Substantia nigra (tissue), 51 donors: ENCODE measurements at places on chromosomes 4 and X.

GRCh38 chr4:38062776-38063097 lies 102.5 kb downstream of the PTTG2 start:
- no peak for DNase-seq

DNA sequence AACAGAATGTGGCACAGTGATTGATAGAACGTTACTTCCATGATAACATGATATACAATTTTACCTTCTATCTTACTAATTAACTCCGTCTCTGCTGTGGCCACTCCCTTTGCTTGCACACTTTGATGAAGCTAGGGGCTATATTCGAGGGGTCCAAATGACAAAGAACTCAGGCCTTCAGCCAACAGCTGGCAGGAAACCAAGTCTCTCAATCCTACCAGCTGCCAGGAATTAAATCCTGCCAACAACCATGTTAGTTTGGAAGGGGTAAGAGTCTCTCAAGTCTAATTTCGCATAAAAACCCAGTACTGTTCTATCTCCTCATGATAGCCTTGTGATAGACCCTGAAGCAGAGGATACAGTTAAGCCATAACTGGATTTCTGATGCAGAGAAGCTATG lies 1122.9 kb upstream of the PCDH10 start:
- DNase-seq = no peak

DNA sequence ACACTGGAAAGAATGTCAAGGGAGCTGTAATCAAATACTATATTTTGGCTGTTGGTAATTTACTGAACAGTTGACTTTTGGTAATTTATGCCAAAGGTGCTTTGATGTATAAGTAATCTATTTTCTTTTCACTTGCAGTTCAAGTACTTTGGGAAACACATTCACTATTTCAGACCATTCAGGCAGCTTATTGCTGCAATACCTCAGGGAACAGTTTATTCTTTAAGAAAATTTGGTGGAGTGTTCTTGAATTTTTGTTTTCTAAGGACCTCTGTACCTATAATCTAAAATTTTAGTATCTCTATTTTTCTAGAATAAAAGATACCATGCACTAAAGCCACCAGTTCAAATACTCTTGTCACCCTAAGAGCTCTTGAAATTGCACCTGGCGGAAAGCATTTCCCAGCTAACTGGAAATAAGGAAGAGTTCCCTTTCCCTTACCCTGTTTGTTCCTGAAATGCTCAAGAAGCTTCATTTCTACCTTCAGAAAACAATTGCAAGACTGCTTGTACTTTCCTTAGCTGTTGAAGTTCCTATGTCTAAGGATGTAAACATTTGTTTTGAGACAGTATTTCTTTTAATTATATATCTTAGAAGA lies 633.5 kb upstream of the FAT1 start:
- no peak for DNase-seq

GRCh38 chrX:47723689-47724088 lies 64.7 kb upstream of the UXT start:
- no peak for DNase-seq

- no peak for DNase-seq
Measured at GRCh38 chrX:119539872-119540271, 25.3 kb downstream of the STEEP1 start.

DNA sequence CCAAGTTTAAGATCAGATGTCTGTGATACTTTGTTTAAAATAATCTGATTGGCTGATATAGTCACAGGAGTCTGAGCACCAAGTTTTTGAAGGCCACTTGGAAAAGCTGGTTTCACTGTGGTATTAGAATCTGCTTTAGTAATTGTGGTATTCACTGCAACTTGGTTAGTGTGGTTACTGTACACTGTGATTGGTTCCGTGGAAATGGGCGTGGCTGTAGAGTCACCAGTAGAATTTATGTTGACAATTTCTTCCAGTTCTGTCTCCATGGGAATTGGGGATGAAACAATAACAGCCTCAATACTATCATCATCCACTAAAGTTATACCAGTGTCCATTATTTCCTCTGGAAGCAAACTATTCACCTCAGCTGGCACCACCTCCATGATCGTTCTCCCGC lies 26.2 kb downstream of the LIN54 start:
- DNase-seq = no peak

DNA sequence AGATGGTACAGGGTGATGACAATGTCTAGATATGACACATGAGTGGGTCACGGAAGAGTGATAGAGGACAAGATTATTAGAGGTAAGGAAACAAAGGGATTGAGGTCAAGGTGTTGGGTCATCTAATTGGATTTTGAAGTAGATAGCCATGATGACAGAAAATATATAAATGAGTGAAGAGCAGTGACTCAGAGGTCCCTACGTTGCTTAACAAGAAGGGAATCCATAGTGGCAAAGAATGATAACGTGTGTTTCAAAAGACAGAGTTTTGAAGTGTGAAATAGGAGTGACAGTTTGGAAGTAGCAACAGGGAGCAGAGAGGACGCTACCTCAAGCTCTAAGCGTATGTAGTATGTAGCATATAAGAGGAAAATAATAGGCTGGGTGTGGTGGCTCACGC lies 22.2 kb upstream of the CAMK2D start:
- no peak for DNase-seq

GRCh38 chrX:108163333-108164082 lies 71.9 kb downstream of the ATG4A start:
- DNase-seq = no peak

DNA sequence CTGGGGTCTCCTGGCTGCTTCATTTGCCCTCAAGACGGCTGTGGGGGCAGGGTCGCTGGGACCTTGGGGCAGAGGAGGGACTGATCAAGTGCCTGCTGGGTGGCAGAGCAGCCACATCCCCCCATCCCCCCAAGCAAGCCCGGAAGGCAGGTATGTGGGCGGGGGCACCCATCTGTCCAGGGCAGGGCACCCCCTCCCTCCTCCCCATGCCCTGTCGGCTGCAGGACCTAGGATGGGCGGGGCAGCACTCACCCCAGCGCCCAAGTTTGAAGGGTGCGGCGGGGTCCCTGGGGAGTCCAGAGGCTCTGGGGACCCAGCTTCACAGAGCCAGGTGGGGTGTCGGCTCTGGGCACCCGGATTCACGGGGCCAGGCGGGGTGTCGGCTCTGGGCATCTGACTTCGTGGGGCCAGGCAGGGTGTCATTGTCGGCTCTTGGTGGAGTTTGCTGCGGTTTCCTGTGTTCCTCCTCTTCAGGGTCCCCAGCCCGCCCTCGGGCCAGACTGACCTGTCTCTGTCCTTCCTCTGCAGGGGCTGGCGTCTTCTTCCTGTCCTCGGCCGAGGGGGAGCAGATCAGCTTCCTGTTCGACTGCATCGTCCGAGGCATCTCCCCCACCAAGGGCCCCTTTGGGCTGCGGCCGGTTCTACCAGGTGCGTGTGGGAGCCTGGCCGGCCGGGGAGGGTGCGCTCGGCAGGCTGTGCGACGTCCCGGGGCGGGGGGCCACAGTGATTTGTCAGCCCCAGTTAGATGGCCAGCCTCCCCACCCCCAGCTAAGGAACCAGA lies 22.1 kb downstream of the DOK7 start:
- no peak for DNase-seq

DNA sequence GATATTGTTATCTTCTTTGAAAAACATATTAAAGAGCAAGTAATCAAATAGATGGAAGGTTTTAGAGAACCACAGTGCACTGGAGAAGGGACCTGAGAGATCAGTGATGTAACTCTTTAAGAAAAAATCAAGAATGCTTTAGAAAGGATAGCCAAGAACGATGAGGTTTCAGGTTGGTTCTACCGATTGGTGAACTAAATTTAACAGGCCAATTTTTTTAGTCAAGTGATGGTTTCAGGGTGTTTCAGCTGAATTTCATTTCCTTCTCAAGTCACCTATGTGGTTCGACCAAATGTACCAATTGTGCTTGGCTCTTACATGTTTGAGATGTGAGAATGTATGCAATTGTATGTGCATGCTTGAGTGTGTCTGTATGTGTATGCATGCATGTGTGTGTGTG lies 26.5 kb downstream of the HS3ST1 start:
- no peak for DNase-seq

GRCh38 chr4:26131711-26132110 lies 189.1 kb upstream of the RBPJ start:
- no peak for DNase-seq

GRCh38 chr4:90419124-90419711 lies 292.0 kb downstream of the CCSER1 start:
- no peak for DNase-seq

DNA sequence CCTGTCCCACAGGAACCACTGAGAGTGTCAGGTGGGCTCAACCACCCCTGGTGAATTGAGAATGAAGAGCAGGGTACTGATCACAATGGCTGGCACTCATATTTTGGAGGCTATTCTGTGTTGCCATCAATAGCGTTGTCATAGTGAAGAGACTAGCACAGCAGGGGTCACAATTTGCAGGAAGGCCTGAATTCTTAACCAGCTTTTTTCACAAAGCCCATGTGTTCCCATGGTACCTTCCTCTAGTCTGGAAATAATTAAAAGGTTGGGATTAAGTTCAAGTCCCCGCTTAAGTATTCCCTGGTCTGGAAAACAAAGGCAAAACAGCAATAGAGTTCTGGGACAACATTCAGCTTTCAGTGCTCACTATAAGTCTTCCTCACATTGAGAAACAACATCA lies 1051.7 kb downstream of the C4orf33 start:
- DNase-seq = no peak

- DNase-seq = no peak
Measured at GRCh38 chr4:163693776-163694175, 199.3 kb downstream of the TMA16 start.

- no peak for DNase-seq
Measured at GRCh38 chr4:692771-693554, 4.0 kb upstream of the SLC49A3 start.
